NCI-H1105 (cell line): ENCODE measurements at places on chromosomes 6 and 20.

GRCh38 chr6:143200167-143200770 lies 139.6 kb downstream of the AIG1 start:
- no peak for DNase-seq

DNA sequence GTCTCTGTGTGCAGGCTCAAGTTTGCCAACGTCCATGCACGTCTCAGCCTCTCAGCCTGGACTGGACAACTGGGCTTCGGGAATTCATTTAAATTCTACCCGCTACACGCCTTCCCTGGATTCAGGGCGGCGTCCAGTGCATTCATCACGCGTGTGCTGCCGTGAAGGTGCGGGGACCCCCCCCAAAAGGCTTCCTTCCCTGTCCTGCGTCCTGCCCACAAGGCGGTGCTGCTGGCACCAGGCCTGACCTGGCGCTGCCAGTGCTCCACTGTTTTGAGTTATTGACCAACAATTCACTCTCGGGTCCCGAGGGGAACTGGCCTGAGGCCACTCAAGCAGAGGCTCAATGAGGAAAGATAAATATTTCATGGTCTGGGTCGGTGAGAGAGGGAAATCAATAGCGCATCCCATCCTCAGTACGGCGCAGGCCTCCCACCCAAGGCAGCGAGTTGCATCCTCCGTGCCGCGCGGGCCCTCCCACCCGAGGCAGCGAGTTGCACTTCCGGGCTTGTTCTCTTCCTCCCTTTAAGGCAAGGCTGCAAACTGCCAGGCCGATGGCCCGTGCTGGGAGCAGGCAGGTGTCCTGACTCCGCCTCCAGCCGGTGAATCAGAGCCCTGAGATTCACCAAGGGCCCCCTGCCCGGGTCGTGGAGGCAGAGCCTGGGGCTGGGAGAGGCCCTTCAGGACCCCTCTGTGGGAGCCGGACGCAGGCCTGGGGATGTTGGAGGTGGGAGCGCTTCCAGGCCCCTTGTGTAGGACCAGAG lies 22.8 kb upstream of the BHLHE23 start:
- no peak for DNase-seq

DNA sequence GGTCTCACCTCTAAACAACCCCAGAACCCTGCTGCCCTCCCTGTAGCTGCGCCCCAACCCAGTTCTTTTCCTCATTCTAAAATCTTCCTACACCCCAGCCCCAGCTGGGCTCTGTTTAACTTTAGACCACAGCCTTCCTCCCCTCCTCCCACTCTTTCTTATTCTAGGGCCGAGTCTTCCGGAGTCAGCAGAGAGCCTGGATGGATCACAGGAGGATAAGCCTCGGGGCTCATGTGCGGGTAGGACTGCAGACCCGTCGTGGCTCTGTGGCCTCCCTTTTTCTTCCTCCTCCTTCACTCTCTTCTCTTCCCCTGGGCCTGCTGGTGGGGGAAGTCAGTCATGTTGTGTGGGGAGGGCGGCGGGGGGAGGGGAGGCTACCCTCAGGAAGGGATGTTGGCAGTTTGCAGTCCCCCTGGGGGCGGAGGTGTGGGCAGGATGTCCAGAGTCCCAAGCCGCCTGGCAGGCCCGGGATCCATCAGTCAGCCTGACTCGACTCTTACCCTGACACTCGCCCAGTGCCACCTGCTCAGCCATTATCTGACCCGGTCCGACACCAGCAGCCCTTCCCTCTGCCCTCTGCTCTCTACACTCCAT lies 8.1 kb downstream of the CAPN11 start:
- no peak for DNase-seq

DNA sequence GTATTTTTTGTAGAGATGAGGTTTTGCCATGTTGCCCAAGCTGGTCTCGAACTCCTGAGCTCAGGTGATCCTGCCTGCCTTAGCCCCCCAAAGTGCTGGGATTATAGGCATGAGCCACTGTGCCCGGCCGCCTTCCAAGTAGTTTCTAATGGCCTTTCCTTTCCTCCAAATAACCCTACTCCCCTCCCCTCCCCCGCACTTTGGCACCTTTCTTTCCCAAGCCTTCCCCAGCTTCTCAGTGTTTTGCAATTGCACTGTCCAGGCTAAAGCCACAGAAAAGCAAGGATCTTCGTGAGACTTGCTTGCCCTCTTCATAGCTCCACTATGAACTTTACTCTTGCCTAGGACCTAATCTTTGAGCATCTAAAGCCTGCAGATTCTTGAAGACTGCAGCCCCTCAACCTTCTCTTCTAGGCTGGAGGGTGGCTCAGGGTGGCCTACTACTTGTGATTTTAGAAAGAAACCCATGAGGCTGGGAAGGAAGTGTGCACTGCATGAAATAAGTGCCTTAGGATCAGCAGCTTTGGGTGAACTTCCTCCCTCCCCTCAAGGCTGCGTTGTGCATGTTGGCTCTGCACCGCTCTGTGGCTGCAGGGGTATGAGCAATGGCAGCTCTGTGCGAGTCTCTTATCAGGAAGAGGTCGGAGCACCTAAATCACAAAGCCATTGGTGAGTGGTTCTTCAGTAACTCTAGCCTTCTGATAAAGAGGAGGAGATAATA lies 152.4 kb upstream of the SNX9 start:
- no peak for DNase-seq

- no peak for DNase-seq
Measured at GRCh38 chr20:49288250-49288751, 10.4 kb upstream of the ZNFX1 start.

DNA sequence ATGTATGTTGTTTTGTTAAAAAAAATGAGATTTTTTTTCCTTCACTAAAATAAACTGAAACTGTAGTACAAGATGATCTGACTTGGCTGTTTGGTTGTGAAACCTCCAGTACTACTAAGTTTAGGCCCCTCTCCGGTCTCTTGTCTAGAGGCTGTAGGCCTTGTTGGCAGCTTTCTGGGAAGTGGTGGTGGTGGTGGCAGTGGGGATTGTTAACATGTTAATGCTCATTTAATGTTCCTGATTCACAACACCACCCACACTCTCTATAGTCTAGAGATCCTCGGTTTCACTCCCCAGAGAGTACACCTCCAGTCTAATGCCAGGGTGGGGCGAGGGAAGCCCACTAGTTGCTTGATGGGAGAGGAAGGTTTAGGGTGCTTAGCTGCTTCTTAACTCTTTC lies 24.1 kb downstream of the STK4 start:
- DNase-seq = no peak

GRCh38 chr20:8647961-8648441 lies 420.9 kb upstream of the PLCB4 start:
- no peak for DNase-seq

DNA sequence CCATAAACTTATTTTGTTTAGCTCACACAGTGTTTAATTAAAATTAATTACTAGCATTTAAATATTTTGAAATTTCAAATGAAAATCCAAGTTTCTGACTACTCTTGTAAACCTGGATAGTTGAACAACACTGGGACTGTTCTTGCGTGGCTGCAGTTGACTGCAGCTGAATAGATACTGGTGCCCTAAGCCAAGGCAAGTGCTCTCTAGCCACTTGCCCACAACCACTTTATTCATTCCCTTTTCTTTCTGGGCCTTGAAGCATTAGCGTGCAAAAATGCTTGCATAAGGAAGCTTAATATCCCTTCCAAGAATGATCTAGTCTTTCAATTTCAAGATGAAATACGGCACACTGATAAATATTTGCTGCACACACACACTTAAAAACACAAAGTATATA lies 676.0 kb upstream of the MARCKS start:
- DNase-seq = no peak

DNA sequence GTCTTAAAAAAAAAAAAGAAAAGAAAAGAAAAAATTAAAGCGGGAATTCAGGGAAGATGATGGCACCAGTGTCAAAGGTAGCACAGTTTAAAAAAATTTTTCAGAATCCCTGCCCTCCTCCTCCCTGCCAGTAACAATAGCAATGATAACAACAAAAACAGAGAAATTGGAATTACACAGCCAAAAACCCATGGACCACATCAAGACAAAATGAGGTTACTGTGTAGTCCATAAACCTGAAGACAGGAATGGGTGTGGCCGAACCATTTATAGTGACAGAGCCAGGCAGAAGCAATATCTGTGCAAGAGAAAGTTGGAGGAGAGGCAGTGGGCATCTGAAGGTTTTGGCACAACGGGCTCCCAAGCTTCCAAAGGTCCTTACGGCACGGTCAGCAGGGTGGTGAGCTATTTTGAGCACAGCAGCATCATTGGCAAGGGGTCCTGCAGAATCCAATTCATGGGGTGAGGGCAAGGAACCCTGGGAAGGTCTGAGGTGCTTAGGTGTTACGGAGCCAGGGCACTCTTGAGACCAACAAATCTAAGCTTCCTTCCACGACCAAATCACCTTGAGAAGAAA lies 202.3 kb downstream of the GMPR start:
- DNase-seq = no peak

GRCh38 chr20:63106108-63106764 lies 99.5 kb upstream of the BHLHE23 start:
- no peak for DNase-seq

DNA sequence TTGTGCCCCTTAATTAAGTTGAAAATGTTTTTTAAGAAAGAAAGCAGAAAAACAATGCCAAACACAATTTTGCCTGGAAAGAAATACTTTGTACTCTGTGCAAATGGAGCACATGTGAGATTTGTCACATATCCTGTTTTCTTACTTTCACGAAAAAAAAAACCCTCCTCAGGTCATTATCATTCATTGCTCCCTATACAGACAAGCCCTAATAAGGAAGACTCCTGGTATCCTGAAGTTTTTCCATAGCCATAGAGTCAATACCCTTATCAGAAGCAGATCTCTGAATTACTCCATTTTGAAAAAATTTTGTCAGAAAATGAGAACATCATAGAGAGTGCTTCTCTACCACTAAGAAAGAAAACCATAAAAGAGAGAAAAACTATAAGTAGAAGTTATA lies 14.0 kb upstream of the NT5E start:
- no peak for DNase-seq

GRCh38 chr20:50187403-50188051 lies 3.1 kb upstream of the CEBPB start:
- no peak for DNase-seq

- no peak for DNase-seq
Measured at GRCh38 chr6:49923826-49924225, 40.1 kb downstream of the DEFB114 start.

- DNase-seq = no peak
Measured at GRCh38 chr20:50522053-50522674, 12.0 kb downstream of the PTPN1 start.
